ENCODE measurements at places on chromosomes 4 and X. TPM values are rescaled to one million over a fixed set of nuclear protein-coding genes. Genes with fewer than 3 reads are reported as not detected.

CD99 gene
- polyA plus RNA-seq = 479 TPM

DNA sequence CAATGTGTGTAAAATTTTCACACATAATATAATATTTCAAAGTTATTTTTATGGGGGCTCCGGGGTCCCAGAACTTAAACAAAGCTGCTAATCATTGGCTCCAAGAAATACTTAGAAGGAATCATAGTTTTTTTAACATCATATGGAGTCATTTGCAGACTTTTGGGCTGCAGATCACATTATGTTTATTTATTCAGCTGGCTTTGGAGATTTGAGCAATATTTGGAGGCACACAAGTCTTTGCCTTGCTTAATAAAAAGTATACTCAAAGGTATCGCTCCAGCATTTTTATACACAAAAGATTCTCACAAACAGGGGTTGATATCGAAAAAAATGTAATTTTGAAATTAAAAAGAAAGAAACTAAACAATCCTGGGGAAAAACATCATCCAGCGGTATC, 382.5 kb upstream of the TENM3 start:
- no peaks in the 10 kb centered on the region for H3K4me1 ChIP-seq
- no peaks in the 10 kb centered on the region for H3K27me3 ChIP-seq
- H3K4me3 ChIP-seq = no peak overlapping the region
- H3K27ac ChIP-seq = no peak overlapping the region
- no peak for DNase-seq
- no peaks in the 10 kb centered on the region for H3K36me3 ChIP-seq

DNA sequence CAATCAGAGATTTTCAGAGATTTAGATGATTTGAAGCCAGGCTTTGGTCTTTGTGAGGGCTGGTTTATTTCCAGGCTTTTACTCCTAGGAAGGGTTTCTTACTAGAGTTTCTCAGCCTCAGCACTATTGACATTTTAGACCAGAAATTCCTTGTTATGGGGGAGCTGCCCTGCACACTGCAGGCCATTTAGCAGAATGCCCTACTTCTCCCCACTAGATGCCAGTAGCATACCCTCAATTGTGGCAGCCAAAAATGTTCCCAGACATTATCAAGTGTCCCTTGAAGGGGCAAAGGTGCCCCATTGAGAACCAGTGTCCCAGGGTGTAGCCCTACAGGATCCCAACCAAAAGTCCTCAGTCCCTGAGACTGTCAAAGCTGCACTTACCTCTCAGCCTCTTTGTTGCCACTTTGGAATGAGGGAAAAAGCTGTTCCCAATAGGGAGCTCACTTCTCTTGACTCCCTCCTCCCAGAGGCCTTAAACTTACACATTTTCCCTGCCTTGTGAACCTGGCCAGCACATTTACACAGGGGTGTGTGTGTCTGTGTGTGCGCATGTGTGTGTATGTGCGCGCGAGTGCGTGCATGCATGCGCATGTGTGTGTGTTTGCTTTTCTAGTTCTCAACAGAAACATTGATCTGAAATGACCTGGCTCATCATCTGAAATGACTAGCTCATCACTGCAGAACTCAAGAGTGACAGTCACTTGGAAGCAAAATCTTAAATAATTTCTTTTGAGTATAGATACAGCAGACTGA, 231.4 kb downstream of the QDPR start:
- no peaks in the 10 kb centered on the region for H3K4me1 ChIP-seq
- H3K27me3 ChIP-seq = peaks cover 17% of the 10 kb centered on the region
- no peak overlapping the region for H3K27ac ChIP-seq
- no peak for DNase-seq

FRAS1 gene
- polyA plus RNA-seq = not detected

SSX1 gene
- not detected for polyA plus RNA-seq

DNA sequence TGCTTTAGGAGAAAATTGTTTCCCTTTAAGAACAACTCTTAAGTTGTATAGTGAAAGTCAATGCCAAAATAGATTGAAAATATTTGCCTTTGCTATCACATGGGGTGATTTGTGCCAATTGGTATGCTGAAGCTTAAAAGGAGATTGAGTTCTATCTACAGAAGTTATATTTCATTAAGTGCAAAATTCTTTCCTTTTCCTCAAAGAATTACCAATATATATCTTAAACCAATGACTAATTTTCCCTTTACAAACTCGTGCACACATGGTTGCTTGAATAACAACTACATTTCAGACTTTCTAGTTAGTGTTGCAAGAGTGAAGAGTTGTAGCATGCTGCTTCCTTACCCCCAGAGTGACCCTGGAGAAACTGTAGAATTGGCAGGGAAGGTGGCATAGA, 990.0 kb upstream of the PABPC4L start:
- no peak overlapping the region for H3K27ac ChIP-seq
- H3K36me3 ChIP-seq = no peaks in the 10 kb centered on the region
- no peak for DNase-seq
- no peak overlapping the region for H3K4me3 ChIP-seq
- H3K4me1 ChIP-seq = no peaks in the 10 kb centered on the region

GRCh38 chr4:121977251-121978171, 25.7 kb upstream of the TRPC3 start:
- H3K27me3 ChIP-seq = no peaks in the 10 kb centered on the region
- DNase-seq = no peak
